Transverse colon (tissue), 4 donors: ENCODE measurements at places on chromosomes 1 and 21.

GRCh38 chr1:30307182-30307581 lies 416.2 kb downstream of the MATN1 start:
- no peak for DNase-seq

DNA sequence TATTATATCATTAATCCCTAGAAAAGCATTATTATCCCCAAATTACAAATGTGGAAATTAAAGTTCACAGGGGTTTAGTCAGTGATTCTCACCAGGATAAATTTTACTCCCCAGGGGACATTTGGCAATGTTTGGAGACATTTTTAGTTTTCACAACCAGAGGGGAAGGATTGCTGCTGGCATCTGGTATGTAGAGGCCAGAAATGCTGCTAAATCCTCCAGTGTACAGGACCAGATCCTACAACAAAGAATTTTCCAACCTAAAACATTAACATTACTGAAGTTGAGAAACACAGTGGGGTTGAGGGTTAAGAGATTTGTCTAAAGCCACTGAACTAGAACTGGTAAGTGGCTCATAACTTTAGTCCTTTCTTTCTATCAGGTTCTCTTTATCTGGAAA lies 162.0 kb upstream of the SYT6 start:
- DNase-seq: no peak

GRCh38 chr1:199778324-199778955 lies 249.1 kb upstream of the NR5A2 start:
- peak; percentile 8 for DNase-seq

GRCh38 chr1:209710847-209711246 lies 6.2 kb downstream of the HSD11B1 start:
- DNase-seq: no peak

DNA sequence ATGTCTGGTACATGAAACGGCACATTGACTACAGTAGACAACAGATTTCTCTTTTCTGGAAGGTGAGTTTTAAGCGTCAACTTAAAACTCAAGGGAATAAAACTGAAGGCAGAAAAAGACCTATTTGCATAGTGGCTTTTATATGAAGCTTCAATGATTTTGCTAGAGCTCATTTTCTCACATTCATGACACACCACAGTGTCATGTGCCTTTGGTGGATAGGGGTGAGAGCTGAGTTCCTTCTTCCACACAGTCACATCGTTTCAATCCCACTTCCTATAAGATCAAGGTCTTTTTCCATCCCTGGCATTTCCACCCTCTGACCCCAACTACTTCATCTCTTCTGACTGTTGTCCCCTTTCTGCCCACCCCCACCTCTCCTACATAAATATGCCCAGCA lies 31.0 kb downstream of the IL12RB2 start:
- no peak for DNase-seq

GRCh38 chr1:87024936-87025540 lies 110.6 kb downstream of the HS2ST1 start:
- DNase-seq: no peak

- DNase-seq: peak; percentile 57
Observed at GRCh38 chr1:171654942-171655745, 2.7 kb upstream of the MYOC start.

DNA sequence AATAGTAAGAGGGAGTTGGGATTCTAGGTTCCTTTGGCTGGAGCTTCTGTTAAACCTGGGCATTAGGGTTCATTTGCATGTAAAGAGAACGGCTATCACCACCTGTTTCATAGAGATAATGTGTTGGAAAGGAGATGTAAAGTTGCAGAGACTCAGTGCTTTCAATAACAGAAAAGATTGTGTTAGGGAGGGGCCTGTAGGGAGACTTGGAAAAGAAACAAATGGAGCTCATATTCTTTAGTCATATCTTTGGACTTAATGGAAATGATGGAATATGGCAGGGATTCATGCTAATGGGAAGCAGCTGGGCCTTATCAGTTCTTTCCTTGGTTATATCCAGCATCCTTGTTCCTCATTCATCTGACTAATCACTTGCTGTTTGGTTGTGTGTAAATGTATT lies 144.9 kb downstream of the CD247 start:
- DNase-seq: no peak

DNA sequence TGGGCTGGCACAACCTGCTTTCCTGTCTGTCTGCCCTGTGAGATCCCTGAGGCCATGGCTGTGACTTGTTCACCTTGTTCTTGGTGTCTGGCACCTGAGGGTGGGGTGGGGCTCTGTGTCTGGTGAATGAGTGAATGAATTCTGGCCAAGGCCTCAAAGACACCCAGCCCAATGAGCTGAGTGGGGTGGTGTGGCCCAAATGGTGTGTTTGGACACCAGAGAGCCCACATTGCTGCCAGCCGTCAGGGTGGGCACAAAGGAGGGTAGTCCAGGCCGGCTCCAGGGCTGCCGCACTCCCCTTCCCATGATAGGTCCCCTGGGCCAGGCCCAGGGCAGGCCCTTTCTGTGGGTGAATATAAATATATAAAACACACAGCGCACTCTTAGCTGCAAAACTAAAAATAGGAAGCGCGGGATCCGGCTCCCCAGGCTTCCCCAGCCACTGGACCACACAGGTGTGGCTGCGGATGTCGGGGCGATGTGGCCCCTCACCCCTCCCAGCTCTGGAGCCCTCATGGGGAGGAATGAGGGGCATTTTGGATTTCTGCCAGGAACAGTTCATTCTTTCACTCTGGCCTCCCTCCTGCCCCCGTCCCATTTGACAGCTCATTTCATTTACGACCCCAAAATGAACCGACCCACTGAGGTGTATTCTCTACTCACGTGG lies 33.3 kb downstream of the RUNX3 start:
- peak; percentile 7 for DNase-seq

DNA sequence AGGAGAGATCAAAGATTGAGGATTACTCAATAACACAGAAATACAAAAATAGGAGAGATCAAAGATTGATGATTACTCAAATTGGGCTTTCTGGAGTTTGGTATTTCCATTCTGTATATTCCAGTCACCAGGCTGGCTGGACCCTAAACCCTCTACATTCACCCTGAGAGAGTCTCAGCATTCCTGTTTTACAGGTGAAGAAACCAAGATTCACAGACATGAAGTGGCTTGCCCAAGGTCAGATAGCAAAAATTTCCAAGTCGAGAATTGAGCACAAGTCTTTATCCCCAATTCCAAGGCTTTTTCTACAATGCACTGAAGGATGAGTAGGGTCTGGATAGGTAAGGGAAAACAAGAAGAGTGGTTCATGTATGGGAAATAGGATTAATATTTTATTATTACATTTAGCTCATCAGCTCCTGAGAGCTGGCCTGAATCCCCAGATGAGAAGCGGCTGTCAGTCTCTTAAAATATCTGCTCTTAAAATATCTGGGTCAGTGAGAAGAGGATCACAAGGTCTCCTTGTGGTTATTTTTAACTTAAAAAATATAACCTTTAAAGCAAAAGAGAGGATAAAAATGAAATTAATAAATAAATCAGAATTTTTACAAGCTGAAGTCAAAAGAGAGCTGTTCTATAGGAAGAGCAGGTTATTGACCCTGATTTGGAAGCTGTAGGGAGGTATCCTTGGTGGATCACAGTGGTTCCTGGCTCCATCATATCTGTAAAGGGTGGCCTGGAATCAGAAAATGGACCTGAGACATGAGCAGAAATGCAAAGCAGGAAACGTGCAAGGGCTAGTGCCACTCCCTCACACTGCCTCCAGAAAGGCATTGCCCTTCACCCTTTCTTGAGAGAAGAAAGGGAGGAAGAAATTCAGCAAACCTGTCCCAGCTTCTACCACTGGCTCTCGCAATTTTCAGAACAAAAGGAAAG lies 29.1 kb upstream of the SEC16B start:
- no peak for DNase-seq

GRCh38 chr1:8061673-8062386 lies 35.7 kb upstream of the ERRFI1 start:
- no peak for DNase-seq

DNA sequence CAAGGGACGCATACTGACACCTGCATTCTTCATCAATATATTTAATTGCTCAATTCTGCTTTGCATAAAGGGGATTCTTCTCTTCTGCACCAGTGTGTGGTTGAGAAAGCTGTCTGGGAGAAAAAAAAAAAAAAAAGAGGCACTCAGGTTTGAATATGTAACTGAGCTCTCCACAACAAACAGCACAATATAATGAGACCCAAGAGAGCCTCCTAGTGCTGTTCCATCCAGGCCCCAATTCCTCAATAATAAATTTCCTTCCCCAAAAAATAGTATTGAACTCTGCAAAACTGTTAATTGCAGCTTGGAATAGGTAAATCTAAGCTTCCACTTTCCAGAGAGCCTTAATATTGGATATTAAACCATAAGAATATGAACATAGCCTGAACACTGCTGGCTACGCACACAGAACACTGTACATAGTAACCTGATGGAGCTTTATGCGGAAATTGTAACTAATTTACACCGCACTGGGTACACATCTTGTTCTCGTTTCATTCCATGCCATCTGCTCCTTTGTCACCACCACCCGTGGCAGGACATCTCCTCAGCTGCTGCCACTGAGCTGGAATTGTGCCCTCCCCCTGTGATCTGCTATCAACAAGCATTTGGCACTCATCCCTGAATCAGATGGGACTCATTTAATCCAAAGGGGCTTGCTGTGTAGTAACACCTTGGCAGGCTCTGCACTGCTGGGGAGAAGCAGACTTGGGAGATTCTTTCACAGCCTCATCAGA lies 272.0 kb downstream of the HHIPL2 start:
- no peak for DNase-seq

GRCh38 chr21:38413958-38414548 lies 84.2 kb downstream of the ERG start:
- no peak for DNase-seq

DNA sequence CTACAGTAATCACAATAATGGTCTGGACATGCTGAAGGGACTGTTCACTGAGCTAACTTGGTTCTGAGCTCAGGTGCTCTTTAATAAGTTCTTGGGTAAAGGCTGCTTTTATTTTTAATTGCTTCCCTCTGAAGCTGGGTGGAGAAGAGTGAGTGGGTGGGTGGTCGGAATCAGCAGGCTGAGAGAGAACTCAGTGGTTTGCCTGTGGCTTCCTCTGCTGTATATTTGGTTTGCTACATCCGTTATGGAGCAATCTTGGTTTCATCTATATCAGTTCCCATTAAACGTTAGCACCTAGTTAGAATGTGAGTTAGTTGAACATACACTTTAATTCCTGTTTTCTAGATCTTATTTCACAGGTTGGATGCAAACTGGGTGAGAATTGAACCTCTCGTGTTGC lies 23.3 kb downstream of the CNIH4 start:
- no peak for DNase-seq

GRCh38 chr1:176285996-176286395 lies 78.9 kb upstream of the COP1 start:
- DNase-seq: no peak

- DNase-seq: no peak
Observed at GRCh38 chr1:183278739-183279591, 92.9 kb downstream of the LAMC2 start.

GRCh38 chr1:14083706-14084105 lies 383.7 kb downstream of the PRDM2 start:
- no peak for DNase-seq

DNA sequence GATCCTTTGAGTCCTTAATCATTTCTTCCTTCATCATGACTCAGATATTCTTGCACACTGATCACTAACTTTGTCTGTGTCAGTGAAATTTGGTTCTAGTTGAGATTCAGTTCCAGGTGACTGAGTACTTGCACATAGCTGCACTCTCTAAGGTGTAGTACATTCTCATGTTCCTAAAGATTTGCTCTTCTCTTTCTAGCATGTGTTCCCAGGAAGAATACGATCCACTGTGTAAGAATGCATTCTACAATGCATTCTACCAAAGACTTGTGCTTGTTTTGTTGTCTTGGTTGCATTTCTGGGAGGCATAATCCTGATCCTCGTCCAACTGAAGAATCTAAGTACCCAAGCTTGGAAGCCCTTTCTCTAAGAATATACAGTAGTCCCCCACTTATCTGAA lies 104.3 kb upstream of the CDC42BPA start:
- no peak for DNase-seq

DNA sequence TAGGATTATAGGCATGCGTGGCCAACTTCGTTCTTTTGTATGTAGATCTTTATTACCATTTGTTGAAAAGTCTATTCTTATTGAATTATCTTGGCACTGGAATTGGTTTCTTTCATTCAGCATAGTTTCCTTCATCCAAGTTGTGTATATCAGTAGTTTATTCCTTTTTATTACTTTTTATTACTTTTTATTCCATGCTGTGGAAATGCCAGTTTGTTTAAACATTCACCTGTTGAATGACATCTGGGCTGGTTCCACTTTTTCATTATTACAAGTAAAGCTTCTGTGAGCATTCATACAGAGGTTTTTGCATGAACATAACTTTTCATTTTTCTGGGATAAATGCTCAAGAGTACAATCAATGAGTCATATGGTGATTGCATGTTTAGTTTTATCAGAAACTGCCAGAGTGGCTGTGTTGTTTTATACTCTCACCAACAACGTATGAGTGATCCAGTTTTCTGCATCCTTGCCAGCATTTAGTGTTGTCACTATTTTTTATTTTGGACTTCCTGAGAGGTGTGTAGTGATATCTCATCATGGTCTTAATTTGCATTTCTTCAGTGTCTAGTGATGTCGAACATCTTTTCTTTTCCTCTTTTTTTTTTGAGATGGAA lies 28.6 kb downstream of the PTPRU start:
- no peak for DNase-seq

GRCh38 chr1:68384872-68385411 lies 64.8 kb downstream of the RPE65 start:
- no peak for DNase-seq

- no peak for DNase-seq
Observed at GRCh38 chr1:240602189-240602588, 9.8 kb downstream of the GREM2 start.

GRCh38 chr1:100834777-100835660 lies 59.6 kb downstream of the EXTL2 start:
- DNase-seq: no peak

GRCh38 chr1:29145739-29146437 lies 22.2 kb upstream of the TMEM200B start:
- DNase-seq: no peak

GRCh38 chr1:6724517-6725141 lies 23.0 kb upstream of the DNAJC11 start:
- DNase-seq: no peak

DNA sequence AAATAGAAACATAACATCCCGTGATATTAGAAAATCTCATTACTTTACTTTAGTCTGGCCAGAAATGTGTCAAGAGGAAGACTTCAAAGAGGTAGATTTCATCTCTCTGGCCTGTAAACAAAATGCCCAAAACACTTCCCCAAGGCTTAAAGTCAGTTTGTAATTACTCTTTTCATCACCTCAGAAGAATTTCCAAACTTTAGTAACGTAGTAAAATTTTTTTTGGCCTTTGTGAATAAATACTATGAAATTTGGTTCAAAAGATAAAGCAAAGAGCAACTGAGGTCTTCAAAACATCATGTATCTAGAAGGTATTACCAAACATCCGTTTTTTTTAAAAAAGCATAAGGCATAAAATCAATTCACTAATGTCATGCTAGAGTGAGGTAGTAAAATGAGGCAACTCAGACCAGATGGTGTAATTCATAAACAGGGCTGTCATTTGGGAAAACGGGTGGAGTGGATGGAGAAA lies 51.4 kb downstream of the LEPR start:
- no peak for DNase-seq
